ENCODE measurements at places on chromosomes 7 and 10.

- DNase-seq, result no peak
- H3K36me3 ChIP-seq, result peaks cover 22% of the 10 kb centered on the region
- no peaks in the 10 kb centered on the region for H3K27me3 ChIP-seq
- H3K27ac ChIP-seq, result no peak overlapping the region
- H3K4me1 ChIP-seq, result peaks cover 5% of the 10 kb centered on the region
- H3K4me3 ChIP-seq, result no peak overlapping the region
Observed at GRCh38 chr7:84136336-84136735, 58.3 kb downstream of the SEMA3A start.

GRCh38 chr10:124685261-124685660, 58.9 kb downstream of the FAM53B start:
- H3K36me3 ChIP-seq, result peaks cover 19% of the 10 kb centered on the region
- no peak overlapping the region for H3K4me3 ChIP-seq
- no peaks in the 10 kb centered on the region for H3K27me3 ChIP-seq
- DNase-seq, result no peak

DNA sequence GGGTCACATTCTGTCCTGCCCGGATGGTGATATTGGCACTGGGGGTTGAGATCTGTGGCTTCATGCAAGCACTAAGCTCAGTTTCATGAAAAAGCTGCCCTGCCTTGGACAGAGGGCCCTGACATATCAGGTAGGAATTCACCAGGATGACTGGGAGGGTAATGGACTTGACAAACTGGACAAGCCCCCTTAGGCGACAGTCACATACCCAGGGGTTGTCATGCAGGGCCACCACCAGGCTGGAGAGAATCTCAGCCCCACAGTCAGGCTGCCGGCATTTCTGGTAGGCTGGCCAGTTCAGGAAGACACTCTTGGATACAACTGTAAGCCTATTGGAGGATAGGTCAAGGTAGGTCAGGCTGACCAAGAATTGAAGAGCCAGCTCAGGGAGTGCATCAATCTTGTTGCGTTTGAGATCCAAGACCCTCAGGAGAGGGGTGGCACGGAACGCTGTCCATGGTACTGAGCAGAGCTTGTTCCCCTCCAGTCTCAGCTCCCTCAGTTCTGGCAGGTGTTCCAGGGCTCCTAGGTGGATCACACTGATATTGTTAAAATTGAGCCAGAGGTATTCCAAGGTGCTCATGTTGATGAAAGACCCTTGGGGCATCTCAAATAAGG, 824 bp downstream of the LRIT2 start:
- H3K27me3 ChIP-seq, result no peaks in the 10 kb centered on the region
- no peaks in the 10 kb centered on the region for H3K36me3 ChIP-seq
- no peak overlapping the region for H3K4me3 ChIP-seq
- H3K27ac ChIP-seq, result no peak overlapping the region

- H3K4me3 ChIP-seq, result peak overlapping the region; percentile 51
- no peaks in the 10 kb centered on the region for H3K36me3 ChIP-seq
- H3K27ac ChIP-seq, result no peak overlapping the region
- peak; percentile 90 for DNase-seq
- H3K4me1 ChIP-seq, result no peaks in the 10 kb centered on the region
- peaks cover 16% of the 10 kb centered on the region for H3K27me3 ChIP-seq
Observed at GRCh38 chr10:97179731-97180362, 5.9 kb downstream of the SLIT1 start.

DNA sequence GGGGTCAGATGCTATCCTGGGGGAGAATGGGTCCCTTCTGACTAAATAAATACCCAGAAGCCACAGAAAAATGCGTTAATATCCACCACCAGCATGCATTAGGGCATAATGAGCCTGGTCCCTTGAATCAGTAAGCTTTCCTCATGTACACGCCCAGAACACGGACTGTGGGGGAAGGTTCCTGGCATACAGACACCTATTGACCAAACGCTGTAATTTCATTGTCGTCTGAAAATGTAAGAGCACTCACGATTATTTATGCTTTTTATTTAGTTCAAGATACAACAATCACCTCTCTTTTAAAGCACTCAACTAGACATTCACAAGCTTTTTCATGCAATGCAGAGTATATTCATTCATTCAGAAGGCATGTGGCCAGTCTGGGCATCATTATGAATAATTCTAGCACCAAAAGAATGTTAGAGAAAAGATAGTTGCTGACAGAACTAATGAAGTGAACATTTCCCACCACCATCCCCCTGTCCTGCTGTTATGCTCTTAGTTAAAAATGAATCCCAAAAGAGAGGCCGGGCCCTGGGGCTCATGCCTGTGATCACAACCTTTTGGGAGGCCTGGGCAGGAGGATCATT, 101.0 kb downstream of the SVIL start:
- H3K27me3 ChIP-seq, result no peaks in the 10 kb centered on the region
- no peak overlapping the region for H3K27ac ChIP-seq
- H3K4me1 ChIP-seq, result no peaks in the 10 kb centered on the region

DNA sequence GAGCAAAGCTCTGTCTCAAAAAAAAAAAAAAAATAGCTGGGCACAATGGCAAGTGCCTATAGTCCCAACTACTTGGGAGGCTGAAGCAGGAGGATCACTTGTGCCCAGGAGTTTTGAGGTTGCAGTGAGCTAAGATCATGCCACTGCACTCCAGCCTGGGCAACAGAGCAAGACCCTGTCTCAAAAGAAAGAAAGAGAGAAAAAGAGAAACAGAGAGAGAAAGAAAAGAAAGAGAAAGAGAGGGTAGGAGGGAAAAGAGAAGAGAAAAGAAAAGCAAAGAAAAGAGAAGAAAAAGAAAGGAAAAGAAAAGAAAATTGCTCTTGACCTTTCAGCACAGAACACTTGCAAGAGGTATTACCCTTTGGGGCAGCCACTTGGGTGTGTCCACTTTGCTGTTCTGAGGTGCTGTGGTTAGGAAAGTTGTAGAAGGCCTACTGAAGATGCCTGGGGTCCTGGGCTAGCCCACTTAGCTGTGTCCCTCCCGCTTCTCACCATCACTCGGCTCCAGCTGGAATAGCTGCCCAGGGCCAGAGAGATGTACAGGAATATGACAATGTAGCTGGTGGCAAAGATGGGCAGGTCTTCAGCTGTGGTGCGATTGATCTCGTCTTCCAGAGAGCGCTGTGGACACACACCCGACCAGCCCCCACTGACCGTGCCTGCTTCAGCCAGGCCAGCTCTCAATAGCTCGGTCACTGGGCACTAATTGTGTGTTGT, 5.6 kb downstream of the NPC1L1 start:
- no peaks in the 10 kb centered on the region for H3K36me3 ChIP-seq
- no peak overlapping the region for H3K4me3 ChIP-seq
- no peak for DNase-seq
- H3K27me3 ChIP-seq, result no peaks in the 10 kb centered on the region
- H3K4me1 ChIP-seq, result no peaks in the 10 kb centered on the region
- no peak overlapping the region for H3K27ac ChIP-seq

DNA sequence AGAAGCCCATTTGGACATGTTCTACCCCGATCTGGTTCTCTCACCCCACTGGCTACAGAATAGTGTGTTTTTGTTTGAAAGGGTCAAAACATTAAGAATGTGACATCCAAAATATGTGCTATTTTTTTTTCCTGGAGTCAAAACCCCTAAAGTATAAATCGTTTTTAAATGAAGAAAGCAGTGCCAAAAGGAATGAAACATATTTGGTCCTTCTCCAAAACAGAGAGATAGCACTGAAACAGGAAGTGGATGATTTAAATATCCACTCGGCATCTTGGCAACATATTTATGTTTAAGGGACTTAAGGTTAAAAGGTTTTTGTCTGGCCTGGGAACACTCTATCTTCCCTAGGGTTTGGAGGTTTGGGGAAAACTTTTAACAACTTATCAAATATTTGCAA, 32.3 kb downstream of the CALD1 start:
- no peaks in the 10 kb centered on the region for H3K4me1 ChIP-seq
- H3K4me3 ChIP-seq, result no peak overlapping the region
- DNase-seq, result no peak

DNA sequence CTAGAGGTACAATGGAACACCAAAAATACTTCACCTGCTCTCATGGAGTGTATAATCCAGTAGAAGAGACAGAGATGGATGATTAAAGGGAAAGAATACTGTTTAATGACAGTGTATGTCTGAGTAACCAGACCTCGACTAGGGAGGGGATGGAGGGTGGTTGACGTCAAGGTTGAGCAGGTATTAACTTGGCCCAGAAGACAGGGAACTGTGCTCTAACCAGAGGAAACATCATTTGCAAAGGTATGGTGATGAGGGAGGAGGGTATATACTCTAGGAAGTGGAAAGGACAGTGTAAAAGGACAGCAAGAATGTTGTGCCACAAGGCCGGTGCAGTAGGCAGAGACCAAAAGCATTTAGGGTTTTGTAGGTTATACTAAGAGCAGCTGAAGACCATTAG, 2.9 kb downstream of the MIOS start:
- no peak for DNase-seq
- H3K4me1 ChIP-seq, result peaks cover 8% of the 10 kb centered on the region
- peaks cover 39% of the 10 kb centered on the region for H3K36me3 ChIP-seq
- H3K27me3 ChIP-seq, result no peaks in the 10 kb centered on the region
- no peak overlapping the region for H3K27ac ChIP-seq
- no peak overlapping the region for H3K4me3 ChIP-seq

GRCh38 chr10:48498940-48499510, 105.8 kb downstream of the ARHGAP22 start:
- H3K36me3 ChIP-seq, result no peaks in the 10 kb centered on the region
- no peak overlapping the region for H3K4me3 ChIP-seq
- H3K4me1 ChIP-seq, result no peaks in the 10 kb centered on the region
- no peak for DNase-seq
- no peak overlapping the region for H3K27ac ChIP-seq
- H3K27me3 ChIP-seq, result no peaks in the 10 kb centered on the region

DNA sequence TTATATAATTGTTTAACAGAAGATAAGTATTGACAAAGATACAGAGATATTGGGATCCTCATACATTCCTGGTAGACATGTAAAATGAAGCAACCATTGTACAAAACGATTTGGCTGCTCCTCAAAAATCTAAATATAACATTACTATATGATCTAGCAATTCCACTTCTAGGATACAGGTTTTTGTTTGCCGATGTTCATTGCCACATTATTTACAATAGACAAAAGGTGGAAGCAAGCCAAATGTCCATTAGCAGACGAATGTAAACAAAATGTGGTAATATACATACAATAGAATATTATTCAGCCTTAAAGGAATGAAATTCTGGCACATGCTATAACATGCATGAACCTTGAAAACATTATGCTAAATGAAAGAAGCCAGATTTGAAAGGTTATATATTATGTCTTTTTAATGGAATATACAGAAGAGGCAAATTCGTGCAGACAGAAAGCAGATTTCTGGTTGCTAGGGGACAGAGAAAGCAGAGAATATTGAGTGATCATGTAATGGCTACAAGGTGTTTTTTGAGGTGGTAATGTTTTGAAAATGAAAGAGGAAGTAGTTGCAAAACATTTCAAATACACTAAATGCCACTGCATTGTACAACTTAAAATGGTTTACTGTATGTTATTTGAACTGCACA, 44.9 kb downstream of the POLR1F start:
- no peak for DNase-seq
- H3K36me3 ChIP-seq, result no peaks in the 10 kb centered on the region
- H3K4me1 ChIP-seq, result no peaks in the 10 kb centered on the region
- H3K4me3 ChIP-seq, result no peak overlapping the region
- no peaks in the 10 kb centered on the region for H3K27me3 ChIP-seq

- H3K27ac ChIP-seq, result no peak overlapping the region
- H3K4me3 ChIP-seq, result no peak overlapping the region
- peaks cover 13% of the 10 kb centered on the region for H3K36me3 ChIP-seq
- no peaks in the 10 kb centered on the region for H3K27me3 ChIP-seq
- no peaks in the 10 kb centered on the region for H3K4me1 ChIP-seq
Observed at GRCh38 chr10:96863922-96864543, 31.9 kb downstream of the LCOR start.

DNA sequence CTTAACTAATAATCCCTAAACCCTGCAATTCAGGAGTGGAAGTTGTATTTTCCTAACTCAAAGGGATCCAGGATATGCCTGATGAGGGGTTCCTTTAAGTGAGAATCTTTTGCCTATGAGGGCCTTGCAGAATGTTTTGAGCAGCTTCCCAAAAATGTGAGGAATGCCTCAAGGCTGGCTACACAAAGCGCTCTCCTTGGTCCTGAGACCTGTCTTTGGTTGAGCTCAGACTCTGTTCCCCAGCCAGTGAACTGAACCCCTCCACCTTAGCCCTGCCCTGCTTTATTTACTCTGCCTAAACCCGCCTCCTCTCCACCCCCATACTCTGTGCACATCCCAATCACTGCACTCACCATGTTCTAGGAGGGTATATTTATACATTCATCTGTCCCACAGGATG, 108.6 kb downstream of the NRCAM start:
- no peak overlapping the region for H3K27ac ChIP-seq
- H3K4me1 ChIP-seq, result peaks cover 3% of the 10 kb centered on the region
- DNase-seq, result peak; percentile 77

GRCh38 chr7:143334244-143334643, 18.3 kb downstream of the CLCN1 start:
- no peak for DNase-seq
- H3K27ac ChIP-seq, result no peak overlapping the region
- no peak overlapping the region for H3K4me3 ChIP-seq
- no peaks in the 10 kb centered on the region for H3K27me3 ChIP-seq
- H3K4me1 ChIP-seq, result no peaks in the 10 kb centered on the region

GRCh38 chr7:45644237-45644636, 70.1 kb downstream of the ADCY1 start:
- DNase-seq, result no peak
- no peak overlapping the region for H3K27ac ChIP-seq
- H3K4me1 ChIP-seq, result no peaks in the 10 kb centered on the region
- H3K4me3 ChIP-seq, result no peak overlapping the region

DNA sequence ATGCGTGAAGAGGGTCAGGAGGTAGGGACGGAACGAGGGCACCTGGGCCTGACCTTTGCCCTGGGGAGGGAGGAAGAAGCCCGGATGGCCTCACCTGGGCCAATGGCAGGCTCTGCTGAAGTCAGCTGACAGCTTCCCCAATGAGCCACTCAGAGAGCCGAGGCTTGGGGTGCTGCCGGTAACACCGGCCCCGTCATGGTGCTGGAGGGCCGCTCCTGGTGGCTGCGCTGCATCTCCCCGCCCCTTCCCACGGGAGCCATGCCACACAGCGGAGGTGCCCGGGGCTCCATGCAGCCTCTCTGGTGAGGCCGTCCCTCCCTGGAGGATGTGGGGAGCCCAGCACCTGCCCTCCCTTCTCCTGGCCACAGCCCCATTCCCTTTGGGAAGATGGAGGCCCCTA, 17.6 kb upstream of the MICALL2 start:
- H3K4me1 ChIP-seq, result no peaks in the 10 kb centered on the region
- no peak overlapping the region for H3K27ac ChIP-seq
- no peak for DNase-seq

Measured in H9 (cell line).